Ovary (tissue), 10 donors: ENCODE measurements at places on chromosomes 3 and 15. TPM values are rescaled to one million over a fixed set of nuclear protein-coding genes. Genes with fewer than 3 reads are reported as not detected.
A peak's percentile ranks its signal among the peaks of the same experiment; 100 is the strongest.

The NR1I2 gene
- total RNA-seq, result 0.22 TPM

GRCh38 chr15:36653851-36654250 is 74.4 kb downstream of the CDIN1 start:
- no peak for DNase-seq

GRCh38 chr3:8658306-8659212 is 14.0 kb upstream of the SSUH2 start:
- peak; percentile 88 for DNase-seq

The CCK gene
- total RNA-seq, result not detected

The ARNT2 gene
- total RNA-seq, result 16.2 TPM

DNA sequence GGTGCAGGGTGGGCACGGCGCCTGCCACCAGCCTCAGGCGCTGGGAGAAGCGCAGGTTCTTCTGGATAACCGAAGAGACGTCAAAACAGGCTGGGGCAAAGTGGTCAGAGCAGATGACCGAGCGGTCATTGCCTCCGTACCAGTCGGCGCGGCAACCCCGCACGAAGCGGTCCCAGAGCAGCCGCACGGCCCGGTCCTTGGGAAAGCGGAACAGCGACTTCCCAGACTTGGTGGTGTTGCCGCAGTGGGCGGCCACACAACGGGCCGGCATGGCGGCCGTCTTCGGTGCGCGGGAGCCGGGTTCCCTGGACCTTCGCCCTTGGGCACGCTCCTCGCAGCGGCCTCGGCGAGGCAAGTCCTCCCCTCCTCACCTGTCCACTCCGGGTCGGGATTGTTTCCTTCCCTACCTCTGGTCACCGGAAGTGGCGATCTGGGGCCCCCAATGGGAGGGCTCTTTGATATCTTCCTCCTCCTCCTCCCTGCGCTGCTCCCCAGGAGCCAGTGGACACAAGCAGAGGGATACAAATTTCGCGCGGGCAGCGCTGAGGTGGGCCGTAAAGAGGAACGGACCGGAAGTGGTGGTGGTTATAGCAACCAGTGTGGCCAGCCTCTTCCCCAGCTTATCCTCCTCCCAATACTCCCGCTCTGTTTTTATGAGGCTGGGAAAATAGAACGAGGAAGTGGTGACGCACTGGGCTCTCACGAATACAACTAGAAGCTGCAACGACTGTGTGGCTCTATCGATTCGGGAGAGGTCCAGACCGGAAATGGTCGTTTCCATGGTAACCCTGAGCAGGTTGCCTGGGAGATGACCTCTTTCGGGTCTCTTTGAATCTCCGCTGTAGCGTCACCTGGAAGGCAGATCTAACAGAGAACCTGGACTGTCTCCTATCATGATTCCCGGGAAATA is at the start of the genes LRRC49 and THAP10:
TSS of gene LRRC49 (plus strand) at position 825 of the 910 bp plus-strand sequence. CDS start at position 894, 69 bp downstream.
TSS of gene THAP10 (minus strand) at position 432 of the 910 bp plus-strand sequence. CDS start at position 271, 161 bp downstream.
- DNase-seq, result peak; percentile 92

- no peak for DNase-seq
These were observed 43.0 kb upstream of the LRTM1 start for GRCh38 chr3:54970895-54971294.

The ISY1 gene
- 36.6 TPM for total RNA-seq

The GOLGA6L22 gene
- not detected for total RNA-seq

The TMEM212 gene
- total RNA-seq, result 0.45 TPM

DNA sequence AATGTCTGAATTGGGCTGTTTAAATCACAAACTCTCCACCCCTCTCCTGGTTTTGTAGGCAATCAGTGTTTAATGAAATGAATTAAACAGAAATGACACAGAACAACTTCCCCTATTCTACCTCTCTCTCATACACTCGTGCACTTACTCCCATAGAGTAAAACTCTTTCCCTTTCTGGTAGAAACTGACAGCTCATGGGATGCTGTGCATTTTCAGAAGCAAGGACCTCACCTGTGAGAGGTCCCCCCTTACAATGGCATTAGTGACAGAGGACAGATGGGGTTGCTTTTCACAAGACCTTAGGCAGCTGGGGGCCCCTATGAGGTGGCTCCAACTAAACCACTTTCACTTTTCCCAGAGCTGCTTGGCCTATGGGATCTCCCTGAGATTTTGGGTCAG is 31.9 kb downstream of the PARP16 start:
- no peak for DNase-seq

DNA sequence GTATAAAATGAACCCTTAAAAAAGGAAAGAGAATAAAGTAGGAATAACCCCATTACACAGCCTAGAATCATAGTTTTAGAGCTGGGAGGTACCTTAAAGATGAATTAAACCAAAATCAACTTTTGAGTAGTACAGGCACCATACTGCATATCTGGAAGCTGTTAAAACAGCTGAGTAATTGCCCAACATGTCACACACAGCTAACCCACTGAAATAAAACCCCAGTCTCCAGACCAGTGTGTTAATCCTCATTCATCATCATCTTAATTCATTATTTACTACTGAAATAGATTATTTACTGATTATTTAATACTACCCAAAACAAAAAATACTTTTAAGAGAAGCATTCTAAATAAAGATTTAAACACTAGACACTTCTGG is 52.8 kb downstream of the GPR160 start:
- no peak for DNase-seq

The ERICH6 gene
- total RNA-seq, result not detected

The CP gene
- 0.63 TPM for total RNA-seq

The P2RY12 gene
- 1.4 TPM for total RNA-seq

GRCh38 chr3:188446766-188447165 is 292.8 kb downstream of the LPP start:
- no peak for DNase-seq

DNA sequence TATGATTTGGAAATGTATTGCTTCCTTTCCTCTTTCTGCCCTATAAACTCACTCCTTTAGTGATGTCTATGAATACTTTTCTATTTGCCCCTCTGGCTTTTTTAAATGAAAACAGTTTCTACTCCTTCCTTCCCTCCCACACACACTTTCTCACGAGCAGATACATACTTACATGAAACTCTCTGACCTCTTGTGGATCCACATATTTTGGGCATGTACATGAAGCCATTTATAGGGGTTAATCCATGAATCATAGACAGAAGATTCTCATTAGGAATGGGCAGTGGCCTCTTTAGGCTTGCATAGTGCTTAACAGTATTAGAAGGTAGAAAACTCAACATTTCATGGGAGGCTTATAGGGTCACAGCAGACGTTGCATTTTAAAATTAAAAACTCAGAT is 24.8 kb downstream of the ANAPC13 start:
- DNase-seq, result no peak

- DNase-seq, result no peak
These were observed 108.8 kb downstream of the ARNT2 start for GRCh38 chr15:80512726-80513660.

DNA sequence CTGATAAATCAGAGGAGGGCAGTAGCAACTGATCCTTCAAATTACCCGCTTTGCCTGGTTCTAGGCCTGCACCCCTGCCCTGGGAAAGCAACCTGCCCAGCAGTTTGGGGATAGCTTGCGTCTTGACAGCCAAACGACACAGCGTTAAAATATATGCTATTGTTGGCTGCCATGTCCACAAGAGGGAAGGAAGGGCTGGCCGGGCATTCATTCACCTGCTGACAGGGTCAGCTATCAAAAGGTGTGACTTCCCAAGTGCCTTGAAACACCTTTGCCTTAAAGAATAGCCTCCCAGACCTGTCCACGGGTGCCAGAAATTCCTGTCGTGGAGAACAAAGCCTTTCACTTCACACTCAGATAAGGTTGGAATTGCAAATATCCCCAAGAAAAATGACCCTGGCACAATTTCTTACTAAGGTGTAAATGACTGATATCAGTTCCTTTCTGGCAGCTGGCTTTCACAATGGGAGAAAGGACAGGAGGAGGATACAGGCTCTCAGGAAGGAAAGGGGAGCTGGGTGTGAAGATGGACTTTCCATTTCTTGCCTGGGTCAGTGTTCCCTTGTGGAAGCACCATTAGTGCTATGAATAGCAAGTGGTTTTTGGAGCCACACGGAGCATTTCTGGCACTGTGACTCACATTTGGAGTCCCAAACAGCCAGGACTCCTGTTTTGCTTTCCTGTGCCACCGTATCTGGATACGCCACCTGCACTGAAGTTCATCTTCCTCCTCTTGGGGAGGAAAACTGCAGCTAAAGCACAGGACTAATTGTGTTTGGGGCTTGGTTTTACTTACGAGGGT is 19.2 kb downstream of the ALDH1A3 start:
- no peak for DNase-seq

- DNase-seq, result no peak
These were observed 749.3 kb upstream of the CADM2 start for GRCh38 chr3:84209474-84209873.

DNA sequence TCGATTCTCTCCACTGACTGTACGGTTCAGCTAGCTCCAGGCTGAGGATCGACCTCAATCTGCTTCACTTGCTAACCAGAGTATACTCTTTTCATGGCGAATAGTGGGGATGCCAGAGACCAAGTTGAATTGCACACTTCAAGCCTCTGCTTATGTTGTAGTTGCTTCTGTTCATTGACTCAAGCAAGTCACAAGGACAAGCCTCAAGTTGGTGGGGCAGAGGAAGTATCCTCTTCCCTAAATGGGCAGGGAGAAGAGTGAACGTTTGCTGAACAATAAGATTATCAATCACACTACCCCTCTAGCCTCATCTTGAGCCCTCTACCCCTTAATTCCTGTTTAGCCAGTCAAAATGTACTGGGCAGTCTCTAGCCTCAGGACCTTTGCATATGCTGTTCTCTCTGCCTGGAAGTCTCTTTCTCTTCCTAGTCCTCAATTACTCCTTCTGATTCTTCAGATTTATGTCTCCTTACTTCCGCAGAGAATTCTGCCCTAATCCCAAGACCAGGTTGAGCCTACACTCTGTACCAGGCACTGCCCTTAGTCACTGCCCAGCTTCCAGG is 390.4 kb upstream of the PROK2 start:
- DNase-seq, result no peak

DNA sequence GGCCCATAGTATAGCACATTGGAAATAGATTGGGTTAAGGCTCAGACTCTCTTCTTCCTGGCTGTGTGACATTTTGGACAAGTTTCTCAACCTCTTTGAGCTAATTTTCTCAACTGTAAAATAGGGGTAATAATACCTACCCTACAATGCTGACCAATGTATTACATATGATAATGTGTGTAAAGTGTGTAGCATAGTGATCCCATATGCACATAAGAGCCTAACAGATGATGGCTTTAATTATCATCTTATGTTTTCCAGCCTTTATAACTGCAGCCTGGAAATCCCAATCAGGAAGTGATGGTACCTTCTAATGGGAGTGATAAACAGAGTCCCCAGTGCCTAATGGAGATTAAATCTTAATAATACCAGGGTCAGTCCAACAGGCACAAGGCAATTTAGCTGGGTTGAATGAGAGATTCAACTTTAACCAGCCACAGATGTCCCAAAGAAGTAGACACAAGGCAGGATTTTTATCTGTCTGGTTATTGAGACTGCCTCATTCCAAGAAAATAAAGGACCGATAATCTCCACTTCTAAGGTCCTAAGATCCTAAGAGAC is 12.0 kb downstream of the ADAMTS9 start:
- DNase-seq, result no peak

DNA sequence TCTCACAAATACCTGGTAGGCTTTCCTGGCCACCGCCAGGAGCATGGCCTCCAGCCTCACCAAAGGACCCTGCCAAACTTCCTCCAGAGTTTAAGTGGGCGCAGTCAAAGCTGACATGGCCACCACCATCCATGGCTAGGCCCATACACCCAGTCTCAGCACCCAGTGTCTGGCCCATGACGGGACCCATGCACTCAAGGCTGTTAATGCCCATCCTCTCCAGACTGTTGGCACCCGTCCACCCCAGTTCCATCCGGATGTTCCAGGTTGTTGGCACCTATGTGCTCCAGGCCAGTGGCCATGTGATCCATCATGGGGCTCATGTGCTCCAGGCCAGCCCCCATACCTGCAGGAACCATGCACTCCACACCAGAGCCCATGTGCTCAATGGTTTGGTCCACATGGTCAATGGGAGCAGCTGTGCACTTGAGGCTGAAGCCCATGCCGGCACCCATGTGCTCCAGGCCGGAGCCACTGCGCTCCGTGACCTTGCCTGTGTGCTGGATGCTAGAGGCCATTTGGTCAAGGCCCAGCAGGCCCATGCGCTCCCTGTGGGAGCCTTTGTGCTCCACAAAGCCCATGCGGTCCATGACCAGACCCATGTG is 20.4 kb downstream of the CTDSPL2 start:
- no peak for DNase-seq

- DNase-seq, result no peak
These were observed 586.9 kb upstream of the SGO1 start for GRCh38 chr3:20772869-20773268.

GRCh38 chr15:90264671-90265070 is 801 bp upstream of the NGRN start:
- no peak for DNase-seq

- DNase-seq, result no peak
These were observed 728.4 kb upstream of the GOLIM4 start for GRCh38 chr3:168824107-168824506.

DNA sequence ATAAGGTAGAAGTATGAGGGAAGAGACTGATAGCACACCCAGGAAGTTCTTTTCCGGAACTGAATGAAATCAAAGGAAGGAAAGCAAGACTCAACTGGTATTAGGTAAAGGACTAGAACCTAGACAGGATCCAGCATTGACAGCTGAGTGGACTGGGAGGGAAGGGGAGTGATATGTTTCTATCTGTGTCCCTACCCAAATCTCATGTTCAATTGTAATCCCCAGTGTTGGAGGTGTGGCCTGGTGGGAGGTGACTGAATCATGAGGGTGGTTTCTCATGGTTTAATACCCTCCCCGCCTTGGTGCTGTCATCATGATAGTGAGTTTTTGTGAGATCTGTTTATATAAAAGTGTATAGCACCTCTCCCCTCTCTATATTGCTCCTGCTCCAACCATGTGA is 415.9 kb upstream of the KCNMB2 start:
- DNase-seq, result no peak

The CLRN1 gene
- total RNA-seq, result not detected

DNA sequence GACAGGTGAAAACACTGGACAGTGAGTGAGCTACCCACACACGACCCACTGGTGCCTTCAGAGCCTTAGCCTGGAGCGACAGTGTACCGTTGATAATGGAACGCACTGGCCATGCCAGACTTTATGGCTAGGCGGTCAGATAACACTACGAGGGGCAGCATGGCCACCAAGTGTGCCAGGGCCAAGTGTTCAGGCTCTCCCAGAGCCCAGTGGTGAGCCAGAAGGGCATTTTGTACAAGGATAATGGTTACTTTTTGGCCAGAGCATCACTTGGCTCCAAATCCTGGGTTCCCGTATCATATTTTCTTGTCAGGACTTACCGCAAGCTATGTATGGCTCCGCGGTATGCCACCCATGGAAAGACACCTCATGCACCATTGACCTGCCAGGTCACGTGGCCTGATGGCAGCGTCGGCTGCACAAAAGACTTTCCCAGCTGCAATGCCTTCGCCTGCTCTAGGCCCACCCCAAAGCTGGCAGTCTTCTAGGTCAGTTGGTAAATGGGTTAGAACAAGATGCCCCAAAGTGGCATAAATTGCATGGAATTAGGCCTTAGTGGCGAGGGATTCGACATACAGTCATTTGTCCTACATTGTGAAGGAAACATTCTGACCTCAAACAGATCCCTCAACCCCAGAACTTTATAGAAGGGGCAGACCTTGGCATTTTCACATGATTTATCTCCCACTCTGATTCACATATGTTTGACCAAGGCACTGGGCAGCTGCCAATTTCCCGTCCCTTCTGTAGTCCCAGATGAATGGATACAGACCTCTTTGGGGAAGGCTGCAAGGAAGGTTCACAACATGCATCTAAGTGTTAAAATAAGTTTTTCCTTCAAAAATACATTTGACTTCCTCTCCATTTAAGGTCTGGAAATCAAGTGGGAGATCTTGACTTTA is 12.2 kb upstream of the SLC28A1 start:
- no peak for DNase-seq

The FOXB1 gene
- total RNA-seq, result not detected
